ENCODE measurements at places on chromosomes 16 and 17.

DNA sequence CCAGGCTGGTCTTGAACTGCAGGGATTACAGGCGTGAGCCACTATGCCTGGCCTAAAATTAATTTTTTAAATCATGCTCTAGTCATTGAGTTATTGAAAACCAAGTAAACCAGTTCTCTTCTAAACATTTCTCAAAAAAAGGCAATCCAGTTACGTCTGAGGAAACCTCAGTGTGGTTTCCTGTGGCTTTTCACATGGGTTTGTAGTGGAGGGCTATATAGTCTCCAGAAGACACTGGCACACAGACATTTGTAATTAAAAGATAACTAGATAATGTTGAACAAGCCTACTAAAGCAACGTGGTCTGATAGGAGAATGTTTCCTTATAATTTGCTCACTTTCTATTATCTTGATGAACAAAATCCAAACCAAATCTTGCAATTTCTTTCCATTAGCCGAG, 5.2 kb upstream of the TOB1 start:
- DNase-seq, result peak; percentile 81

GRCh38 chr16:29893553-29893952, 5.8 kb downstream of the SEZ6L2 start:
- no peak for DNase-seq

DNA sequence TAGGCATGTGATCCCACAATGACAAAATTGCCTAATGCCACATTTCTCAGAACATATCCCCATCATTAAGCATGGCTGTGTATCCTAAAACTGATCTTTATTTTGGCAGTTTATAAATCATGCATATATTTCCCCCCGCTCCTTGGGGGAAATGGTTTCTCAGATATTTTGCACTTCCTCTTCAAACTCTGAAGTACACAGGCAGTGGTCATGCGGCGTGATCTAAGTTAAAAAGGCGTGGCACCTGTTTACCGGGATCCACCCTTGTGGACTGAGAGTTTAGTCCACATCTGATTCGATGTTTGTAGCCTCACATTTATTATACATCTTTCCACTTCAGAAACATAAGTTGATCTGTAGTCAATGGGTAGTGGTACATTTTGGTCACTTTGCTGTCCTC, 51.4 kb downstream of the USP10 start:
- DNase-seq, result peak; percentile 33

- DNase-seq, result no peak
Measured at GRCh38 chr17:27247071-27247957, 46.6 kb upstream of the WSB1 start.

GRCh38 chr17:57585341-57586195, 159.5 kb downstream of the CCDC182 start:
- DNase-seq, result no peak

DNA sequence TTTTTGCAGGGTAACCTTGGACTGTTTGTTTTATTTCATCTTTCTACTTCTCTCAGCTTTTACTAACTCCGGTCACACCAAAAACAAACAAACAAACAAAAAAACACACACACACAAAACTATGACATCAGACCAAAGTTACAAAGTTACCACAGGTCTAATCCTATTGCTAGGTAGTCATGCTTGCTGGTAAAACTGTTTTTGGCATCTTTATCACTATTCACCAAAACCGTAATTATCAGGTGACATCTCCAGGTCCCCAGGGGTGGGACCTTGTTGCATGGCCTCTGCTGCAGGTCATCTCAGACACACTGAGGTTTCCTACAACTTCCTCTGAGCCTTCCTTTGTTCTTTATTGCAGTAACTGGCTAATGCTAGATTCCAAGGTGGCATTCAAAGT, 162.3 kb downstream of the ABCA8 start:
- DNase-seq, result no peak

GRCh38 chr17:13743906-13744305, 142.2 kb upstream of the HS3ST3A1 start:
- DNase-seq, result no peak

GRCh38 chr17:41973408-41973811, 6.8 kb downstream of the CNP start:
- DNase-seq, result no peak

GRCh38 chr17:60077672-60078519, 825 bp downstream of the HEATR6 start:
- peak; percentile 16 for DNase-seq

DNA sequence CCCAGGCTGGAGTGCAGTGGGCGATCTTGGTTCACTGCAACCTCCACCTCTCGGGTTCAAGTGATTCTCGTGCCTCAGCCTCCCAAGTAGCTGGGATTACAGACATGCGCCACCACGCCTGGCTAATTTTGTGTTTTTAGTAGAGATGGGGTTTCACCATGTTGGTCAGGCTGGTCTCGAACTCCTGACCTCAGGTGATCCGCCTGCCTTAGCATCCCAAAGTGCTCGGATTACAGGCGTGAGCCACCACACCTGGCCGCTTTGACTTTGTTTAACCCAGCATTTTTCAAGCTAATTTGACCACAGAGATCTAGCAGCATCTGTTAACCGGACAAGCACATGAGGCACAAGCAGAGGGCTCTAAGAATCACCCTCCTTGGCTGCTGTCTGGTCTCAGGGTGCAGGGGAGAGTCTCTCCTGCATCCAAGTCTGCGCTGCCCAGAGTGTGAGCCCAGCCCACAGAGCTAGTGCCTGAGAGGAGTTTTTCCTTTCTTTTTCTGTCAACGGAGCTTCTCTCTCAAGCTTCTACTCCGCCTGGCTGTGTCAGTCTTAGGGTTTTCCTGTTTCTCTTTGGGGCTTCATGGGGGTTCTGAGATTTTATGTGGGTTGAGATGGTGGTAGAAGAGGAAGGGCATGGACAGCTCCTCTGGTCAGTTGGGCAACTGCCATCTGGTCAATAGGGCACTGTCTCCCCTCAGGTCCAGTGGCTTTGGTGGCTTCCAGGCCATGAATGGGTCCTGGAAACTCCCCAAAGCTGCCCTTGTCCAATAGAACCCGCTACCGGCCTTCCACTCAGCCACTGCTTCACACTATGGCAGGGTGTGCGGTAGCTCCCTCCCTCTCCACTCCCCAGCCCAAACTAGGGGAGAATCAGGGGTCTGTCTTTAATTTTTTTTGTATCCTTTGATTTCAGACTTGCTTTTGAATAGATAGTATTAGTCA, 59.6 kb downstream of the TNFRSF13B start:
- no peak for DNase-seq

- DNase-seq, result no peak
Measured at GRCh38 chr17:54974759-54975158, 6.2 kb downstream of the STXBP4 start.

- no peak for DNase-seq
Measured at GRCh38 chr16:4859900-4860255, 12.6 kb downstream of the UBN1 start.

GRCh38 chr16:51761001-51761400, 609.9 kb upstream of the SALL1 start:
- no peak for DNase-seq

DNA sequence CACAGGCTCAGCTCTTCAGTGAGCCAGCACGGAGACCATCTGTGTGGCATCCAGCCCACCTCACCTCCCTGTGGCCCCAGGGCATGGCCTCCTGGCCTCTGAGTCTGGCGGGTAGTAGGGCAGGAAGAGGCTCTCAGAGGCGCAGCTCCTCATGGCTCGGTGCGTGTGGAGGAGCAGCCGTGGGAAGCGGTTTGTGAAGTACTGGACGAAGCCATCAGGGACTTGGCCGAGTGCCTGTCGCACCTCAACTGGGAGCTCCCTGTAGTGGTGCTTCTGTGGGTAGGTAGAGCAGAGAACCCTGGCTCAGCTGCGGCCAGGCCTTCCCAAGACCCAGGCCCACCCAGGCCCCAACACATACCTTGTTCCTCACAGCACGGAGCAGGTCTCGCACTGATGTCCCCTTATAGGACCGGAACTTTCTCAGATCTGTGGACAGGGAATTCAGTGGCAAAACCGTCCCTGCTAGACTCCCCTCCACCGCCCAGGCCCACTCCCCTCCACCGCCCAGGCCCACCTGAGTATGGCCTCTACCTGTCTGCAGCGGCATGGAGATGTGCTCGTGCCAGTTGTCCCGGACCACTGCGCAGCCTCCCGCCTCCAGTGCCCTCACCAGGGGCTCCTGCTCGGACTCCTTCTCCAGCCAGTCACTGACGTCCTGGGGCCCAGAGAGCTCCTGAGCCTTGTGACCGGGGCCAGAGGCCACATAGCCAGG, 12.2 kb downstream of the PLK1 start:
- no peak for DNase-seq

GRCh38 chr17:75553295-75554110, 28.0 kb downstream of the LLGL2 start:
- DNase-seq, result no peak

DNA sequence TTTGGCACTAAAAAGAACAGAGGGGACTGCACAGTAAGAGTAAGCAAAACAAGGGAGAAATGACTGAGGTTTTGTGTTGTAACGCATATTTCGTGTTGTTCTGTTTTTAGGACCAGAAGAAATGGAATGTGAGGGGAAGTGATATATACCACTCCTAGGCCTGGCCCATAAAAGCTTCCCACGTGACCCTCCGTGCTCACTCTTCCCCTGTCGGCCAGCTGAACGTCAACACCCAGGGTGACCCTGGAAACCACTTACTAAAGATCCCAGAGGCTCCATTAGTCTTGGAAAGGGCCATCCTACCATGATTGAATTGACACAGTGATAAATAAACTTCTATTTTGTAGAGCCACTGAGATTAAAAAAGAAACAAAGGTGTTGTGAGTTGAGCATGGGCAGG, 79.8 kb downstream of the HELZ start:
- DNase-seq, result no peak

DNA sequence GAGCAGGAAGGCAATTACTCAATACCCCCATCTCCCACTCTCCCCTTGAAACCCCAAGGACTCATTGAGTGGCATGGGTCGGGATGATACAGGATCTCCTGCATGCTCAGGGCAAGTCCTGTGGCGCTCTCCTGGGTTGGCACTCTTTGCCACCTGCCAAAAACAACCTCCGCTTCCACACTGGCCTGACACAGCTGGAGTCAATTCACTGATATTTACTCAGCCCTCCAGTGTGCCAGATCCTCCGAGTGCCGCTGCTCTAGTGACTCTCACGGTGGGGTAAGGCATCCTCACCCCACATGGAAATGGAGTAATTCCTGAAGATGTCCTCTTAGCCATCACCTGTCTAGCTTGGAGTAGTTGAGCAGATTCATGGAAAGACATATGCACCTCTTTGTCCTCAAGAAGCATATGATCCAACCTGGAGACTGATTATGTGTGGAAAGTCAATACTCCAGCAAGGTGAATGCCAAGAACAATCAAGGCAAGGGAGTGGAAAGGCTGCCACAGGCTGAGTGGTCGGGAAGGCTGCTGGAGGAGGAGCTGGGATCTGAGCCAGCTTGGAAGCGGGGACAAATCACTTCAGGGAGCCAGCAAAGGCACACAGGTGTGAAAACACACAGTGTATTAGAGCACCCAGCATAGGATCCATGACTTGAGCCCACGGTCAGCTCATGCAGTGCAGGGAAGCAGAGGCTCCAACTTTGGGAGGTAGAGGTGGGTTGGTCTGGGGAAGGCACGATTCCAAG, 12.6 kb upstream of the GOSR2 start:
- DNase-seq, result no peak

DNA sequence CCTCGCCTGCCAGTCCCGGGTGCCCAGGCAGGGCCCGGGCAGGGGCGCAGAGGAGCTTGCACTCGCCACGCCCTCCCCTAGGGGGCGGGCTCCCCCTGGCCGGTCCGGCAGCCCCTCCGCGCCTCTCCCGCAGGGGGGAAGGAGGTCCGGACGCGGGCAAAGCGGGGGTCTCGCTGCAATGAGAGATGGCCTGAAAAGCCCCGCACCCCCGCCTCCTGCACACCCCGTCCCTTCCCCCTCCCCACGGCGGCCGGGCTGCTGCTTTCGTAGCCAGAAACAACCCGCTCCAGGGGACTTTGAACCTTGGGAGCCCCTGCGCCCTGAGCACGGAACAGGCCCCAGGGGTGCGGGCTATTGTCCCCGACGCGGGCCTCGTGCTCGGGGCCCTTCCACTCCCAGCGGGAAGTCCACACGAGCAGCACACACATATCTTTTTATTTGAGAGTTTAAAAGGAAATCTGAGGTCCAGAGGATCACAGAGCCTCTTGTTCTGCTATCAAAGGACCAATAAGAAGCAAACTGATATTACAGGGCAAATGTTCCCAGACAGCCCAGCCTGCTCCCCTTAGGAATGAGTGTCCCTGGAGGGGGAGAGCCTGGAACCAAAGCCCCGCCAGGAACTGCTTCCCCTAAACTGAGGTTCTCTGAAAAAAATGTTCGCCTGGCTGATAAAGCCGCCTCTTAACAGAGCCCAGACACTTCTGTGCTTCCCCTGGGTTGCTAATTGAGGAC, 5.8 kb upstream of the CBX4 start:
- peak; percentile 29 for DNase-seq

DNA sequence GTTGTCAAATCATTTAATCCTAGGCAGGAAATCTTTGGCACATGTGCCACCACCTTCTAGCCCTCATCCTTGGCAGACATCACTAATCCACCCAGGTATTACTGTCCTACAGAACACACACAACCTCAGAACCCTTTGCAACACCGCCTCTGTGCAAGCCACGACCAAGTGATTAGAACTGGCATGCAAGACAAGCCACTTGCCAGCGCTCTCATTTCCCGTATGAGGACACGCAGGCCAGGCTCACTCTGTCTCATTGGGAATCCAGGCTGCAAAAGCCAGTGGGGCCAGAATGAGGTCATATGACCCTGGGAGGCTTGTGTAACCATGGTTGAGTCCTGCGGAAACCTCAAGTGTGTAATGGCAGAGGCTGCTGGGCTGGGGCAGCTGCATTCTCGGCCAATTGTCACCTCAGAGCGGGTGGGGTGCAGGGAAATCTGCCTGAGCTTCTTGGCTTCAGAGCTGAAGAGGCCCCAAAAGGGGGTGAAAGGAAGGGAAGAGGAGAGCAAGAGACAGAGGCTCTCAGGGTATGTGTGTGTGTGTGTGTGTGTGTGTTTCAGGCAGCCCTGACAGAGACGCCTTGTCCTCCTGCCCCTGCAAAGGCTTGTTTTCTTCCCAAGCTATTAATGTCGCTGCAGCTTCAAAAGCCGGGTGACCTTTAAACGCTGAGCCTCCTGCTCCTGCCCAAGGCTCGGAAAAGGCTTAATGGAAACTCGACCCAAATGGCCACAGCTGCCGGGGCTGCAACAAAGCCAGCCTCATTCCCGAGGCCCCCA, 43.2 kb upstream of the MRPS23 start:
- DNase-seq, result peak; percentile 13

DNA sequence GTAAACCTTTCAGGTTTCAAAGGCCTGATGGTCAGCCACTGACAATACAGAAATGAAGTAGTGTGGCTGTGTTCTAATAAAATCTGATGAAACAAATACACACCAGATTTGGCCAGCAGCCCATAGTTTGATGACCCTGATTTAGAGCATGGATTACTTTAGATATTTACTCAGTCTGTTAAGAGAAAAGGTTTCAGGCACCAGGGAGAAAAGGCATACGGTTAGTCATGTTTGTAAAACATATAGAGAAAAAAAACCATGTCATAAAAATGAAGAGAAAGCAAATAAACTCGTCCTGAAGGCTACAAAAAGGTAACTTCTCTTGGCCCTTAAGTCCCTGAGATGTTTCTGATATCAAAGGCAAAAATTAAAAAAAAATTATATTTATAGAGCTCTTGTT, 112.1 kb downstream of the ADAMTS18 start:
- no peak for DNase-seq

- DNase-seq, result no peak
Measured at GRCh38 chr16:3474136-3474779, 21.0 kb downstream of the C16orf90 start.

All from CD4-positive, alpha-beta T cell treated with Interleukin-4 for 4 hours (primary cell).